Glomerular endothelial cell (primary cell): ENCODE measurements at places on chromosomes 11 and 22. TPM values are rescaled to one million over a fixed set of nuclear protein-coding genes. Genes with fewer than 3 reads are reported as not detected.

The MRGPRE gene
- total RNA-seq, result not detected in 2 replicates

GRCh38 chr22:47713941-47714340 lies 951.5 kb downstream of the TBC1D22A start:
- DNase-seq, result no peak

The CDC42EP2 gene
- 48.0 and 56.5 TPM in 2 replicates for total RNA-seq

The SAA2 gene
- 0.87 TPM in 1 of 2 replicates, not detected in the other for total RNA-seq

The TRIM6 gene
- 1.5 and 5.1 TPM in 2 replicates for total RNA-seq

- no peak for DNase-seq
These were observed 563 bp downstream of the GATD1 start for GRCh38 chr11:776561-777287.

The VWCE gene
- total RNA-seq, result 9.0 and 18.6 TPM in 2 replicates

The CSNK2A3 gene
- 1.1 and 2.0 TPM in 2 replicates for total RNA-seq

DNA sequence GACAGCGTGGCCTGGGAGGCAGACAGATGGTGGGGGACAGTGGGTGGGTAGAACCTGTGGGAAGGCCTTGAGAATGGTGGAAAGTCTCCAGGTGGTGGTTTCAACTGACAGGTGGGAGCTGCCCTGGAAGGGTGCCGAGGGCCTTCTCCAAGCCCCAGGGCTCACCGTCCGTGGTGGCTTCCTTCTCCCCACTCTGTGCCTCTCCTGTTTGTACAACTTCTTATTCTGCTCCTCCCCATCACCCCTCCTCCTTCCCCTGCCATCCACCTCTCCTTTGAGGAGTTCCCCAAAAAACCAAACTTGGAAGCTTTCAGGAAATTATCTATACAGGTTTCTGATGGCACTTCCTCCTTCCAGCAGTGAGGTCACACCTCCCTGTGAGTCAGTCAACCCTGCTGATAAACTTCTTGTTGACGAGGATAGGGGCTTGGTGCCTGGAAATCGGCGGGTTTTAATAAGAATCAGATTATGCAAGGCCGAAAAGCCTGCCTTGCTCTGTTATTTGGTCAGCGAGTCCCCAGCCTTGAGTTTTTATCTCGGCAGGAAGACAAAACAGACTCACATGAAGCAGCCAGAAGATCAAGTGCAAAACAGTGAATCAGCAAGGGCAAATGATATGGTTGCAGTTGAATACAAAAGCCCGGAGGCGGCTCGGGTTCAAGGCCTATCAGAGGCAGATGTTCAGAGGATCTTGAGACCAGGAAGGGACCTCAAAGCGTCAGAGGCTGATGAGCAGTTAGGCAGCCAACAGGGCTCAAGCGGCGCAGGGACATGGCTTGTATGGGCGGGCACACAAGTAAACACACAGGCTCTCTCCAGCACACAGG lies 9.5 kb upstream of the ST3GAL4 start:
- DNase-seq, result no peak

The UBASH3B gene
- 27.7 and 49.8 TPM in 2 replicates for total RNA-seq

- DNase-seq, result no peak
These were observed 13.5 kb downstream of the TSKU start for GRCh38 chr11:76796511-76797198.

GRCh38 chr11:32034149-32034548 lies 56.7 kb upstream of the RCN1 start:
- no peak for DNase-seq
